ENCODE measurements at places on chromosomes 2 and 18. TPM values are rescaled to one million over a fixed set of nuclear protein-coding genes. Genes with fewer than 3 reads are reported as not detected.

SCN3A gene
- total RNA-seq: 1.1 TPM

HMSD gene
- not detected for total RNA-seq

REG1B gene
- not detected for total RNA-seq

DNA sequence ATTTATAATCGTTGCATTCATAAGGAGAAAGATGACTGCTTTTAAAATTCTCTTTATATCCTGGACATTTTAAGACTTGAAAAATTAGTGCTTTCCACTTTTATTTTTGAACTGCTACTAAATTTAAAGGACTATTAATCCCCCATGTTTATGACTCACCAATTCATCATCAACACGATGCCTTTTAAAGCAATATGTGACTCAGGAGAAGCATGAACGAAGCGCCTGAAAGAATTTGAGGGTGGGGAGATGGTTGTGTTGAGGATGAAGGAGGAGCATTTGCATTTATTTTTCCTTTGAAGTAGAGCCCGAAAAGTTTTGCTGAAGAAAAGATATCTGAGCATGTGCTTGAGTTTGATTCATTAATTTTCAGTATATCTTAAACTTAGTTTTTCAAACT lies 192.2 kb upstream of the LRRTM1 start:
- no peak for DNase-seq

GRCh38 chr2:101596333-101596732 lies 101.2 kb upstream of the MAP4K4 start:
- DNase-seq: no peak

DNA sequence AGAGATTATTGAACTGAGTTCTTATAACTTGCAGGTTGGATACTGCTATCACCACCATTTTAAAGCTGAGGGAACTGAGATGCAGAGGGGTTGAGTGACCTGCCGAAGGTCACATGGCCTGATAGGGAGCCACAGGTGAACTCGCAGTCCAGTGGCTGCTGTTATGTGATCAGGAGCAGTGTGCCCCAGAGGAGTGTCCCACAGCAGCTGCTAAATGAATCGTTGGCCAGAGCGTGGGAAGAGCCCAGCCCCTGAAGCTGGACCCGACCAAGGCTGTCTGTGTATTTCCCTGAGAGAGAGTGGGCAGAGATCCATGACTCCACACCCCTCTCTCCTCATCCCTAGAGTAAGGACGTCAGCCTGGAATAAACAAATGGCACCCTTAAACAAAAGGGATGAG lies 26.7 kb upstream of the PRLH start:
- no peak for DNase-seq

Data from left cardiac atrium (tissue), 4 donors.